ENCODE measurements at places on chromosomes 7 and 10.

GRCh38 chr10:13417459-13418126 is 69.5 kb upstream of the SEPHS1 start:
- DNase-seq, result no peak

DNA sequence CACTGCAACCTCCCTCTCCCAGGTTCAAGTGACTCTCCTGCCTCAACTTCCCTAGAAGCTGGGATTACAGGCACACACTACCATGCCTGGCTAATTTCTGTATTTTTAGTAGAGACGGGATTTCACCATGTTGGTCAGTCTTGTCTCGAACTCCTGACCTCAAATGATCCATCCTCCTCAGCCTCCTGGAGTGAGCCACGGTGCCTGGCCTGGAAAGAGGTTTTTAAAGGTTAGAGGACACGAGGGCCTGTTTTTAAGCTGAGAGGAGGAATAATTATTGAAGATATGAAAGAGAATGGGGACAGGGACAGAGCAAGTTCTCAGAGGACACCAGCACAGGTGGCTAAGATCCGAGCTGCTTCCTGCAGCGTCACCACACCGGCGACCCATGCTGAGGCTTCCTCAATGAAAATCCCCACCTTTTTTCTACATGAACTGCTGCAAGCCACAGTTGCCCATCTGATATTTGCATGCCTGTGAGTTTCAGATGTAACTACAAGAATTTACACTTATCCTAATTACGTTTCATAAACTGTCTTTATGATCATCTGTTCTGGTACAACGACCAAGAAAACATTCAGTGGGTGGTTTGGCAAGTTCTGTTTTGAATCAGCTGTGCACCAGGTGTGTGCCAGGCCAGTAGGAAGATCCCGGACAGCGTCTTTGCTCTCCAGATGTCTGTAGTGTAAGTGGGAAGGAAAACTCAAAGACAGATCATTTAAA is 76.0 kb downstream of the HIP1 start:
- no peak for DNase-seq

DNA sequence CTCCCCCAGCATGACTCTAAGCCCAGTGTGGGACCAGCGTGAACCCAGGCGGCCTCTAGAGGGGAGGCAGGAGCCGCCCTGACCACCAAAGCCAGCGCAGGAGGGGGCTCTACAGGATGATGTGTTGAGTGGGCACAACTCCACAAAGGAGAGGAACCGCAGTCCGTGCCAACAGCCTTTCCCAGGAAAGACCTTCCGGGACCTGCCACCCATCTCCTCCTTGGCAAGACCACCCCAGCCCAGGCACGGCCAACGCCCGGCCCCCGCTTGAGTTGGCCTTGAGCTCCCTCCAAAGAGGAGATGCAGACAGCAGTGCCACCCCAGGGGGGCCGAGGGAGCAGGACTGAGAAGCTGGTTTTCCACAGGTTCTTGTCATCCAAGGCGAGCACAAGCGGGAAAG is 38.9 kb downstream of the PTPRN2 start:
- DNase-seq, result no peak

DNA sequence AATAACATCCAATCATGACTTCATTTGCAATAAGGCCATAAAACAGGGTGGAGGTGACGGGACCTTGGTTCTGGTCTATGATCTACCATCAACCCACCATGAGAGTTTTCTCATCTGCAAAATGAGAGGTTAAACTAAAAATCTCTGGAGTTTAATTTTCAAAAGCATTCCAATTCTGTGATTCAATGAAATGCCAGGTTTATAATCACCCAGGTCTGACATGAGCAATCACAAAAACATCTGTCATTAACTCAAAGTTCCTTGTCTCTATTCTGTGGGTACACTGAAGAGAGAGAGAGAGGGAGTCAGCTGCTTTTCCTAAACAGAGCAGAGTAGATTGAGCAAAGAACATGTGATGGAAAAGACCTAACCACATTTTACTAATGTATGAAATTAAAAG is 75.4 kb downstream of the NUDCD3 start:
- DNase-seq, result no peak

DNA sequence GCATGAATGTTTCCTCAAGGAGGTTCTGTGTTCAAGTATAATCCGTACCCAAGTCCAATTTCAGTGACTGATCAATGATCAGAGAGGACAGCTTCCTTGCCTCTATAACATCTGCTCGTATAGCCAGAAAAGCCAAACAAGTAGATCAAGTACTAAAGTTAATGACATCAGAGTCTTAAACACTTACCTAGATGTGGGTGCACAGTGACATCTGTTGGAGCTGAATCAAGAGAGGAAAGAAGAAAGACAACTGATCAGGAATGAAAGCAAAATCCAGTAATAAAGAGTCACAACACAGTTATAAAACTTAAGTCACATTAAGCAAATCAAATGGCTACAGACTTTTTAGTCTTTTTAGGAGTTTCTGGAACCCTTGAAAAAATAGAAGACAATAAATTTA is 236.5 kb downstream of the RELN start:
- DNase-seq, result no peak

DNA sequence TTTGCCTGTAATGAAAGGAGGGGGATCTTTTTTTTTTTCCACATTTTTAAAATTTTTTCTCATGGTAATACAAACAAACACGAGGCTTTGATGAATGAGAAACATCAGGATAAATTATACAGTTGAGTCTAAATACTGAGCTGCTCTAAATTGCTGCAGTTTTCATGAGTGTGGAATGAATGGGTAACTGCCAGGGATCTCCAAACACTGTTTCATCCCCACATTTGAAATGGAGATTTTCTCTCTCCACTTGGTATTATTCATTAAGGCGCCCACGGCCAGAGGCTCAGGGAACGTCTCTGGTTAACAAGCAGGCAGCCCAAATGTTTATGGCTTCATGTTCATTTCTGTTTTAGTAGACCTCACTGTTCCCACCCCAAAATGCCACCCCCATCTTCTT is 717.1 kb downstream of the GRID1 start:
- DNase-seq, result no peak

- no peak for DNase-seq
Observed at GRCh38 chr7:16524332-16524731, 2.3 kb upstream of the LRRC72 start.

- DNase-seq, result no peak
Observed at GRCh38 chr7:115014794-115015193, 92.9 kb downstream of the MDFIC start.

- no peak for DNase-seq
Observed at GRCh38 chr7:6178298-6179029, 94.0 kb downstream of the CYTH3 start.

DNA sequence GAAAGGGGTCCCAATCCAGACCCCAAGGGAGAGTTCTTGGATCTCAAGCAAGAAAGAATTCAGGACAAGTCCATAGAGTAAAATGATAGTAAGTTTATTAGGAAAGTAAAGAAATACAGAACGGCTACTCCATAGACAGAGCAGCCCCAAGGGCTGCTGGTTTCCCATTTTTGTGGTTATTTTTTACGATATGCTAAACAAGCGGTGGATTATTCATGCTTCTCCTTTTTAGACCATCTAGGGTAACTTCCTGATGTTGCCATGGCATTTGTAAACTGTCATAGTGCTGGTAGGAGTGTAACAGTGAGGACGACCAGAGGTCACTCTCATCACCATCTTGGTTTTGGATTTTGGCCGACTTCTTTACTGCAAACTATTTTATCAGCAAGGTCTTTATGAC is 1033.4 kb downstream of the SORCS3 start:
- no peak for DNase-seq

- DNase-seq, result no peak
Observed at GRCh38 chr7:50285269-50285668, 19.2 kb upstream of the IKZF1 start.

GRCh38 chr10:122466951-122467381 is 5.6 kb downstream of the HTRA1 start:
- DNase-seq, result no peak

GRCh38 chr7:148044173-148044572 is 546.4 kb upstream of the C7orf33 start:
- DNase-seq, result no peak

- no peak for DNase-seq
Observed at GRCh38 chr10:104344219-104344618, 6.0 kb upstream of the ITPRIP start.

DNA sequence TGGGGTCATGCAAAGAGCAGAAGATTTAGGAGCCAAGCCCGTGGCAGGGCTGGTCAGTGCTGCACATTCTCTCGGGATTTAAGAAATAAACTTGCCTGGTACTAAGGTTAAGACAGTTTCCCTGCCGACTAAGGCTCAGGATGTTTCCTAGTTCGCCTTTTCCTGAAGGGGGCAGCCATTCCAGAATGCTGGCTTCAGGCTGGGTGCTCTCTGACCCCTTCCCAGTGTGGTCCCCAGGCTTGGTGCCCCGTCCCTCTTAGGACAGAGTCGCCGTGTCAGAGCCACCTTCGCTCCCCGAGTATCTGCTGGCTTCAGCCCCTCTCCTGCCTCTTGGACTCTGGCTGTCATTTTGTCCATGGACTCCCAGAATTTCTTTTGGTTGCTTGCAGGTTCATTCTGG is 117.2 kb downstream of the ELFN1 start:
- DNase-seq, result no peak

- no peak for DNase-seq
Observed at GRCh38 chr7:30427296-30428070, 51.1 kb downstream of the NOD1 start.

- no peak for DNase-seq
Observed at GRCh38 chr10:34868589-34868988, 53.5 kb upstream of the PARD3 start.

- DNase-seq, result no peak
Observed at GRCh38 chr7:13717031-13717430, 272.4 kb downstream of the ETV1 start.

- DNase-seq, result no peak
Observed at GRCh38 chr10:86684331-86685097, 16.2 kb downstream of the LDB3 start.

DNA sequence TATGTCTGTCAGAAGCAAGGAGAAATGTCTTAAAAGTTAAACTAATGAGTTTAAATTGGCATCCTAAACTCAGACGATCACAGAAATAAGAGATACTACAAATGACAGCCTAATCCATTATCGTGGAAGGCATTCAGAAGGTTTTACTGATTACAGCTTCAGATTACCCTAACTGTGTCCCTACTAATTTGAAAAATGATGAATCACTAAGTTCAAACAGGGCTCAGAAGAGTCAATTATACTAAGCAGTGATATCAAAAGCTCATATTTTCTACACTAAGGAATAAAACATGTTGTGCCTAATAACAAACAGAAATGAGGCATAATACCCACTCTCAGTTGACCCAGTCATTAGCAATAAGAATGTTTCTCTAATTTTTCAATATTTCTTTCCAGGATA is 152.0 kb upstream of the NRBF2 start:
- no peak for DNase-seq

- peak; percentile 58 for DNase-seq
Observed at GRCh38 chr10:73577788-73578187, 13.4 kb downstream of the USP54 start.

DNA sequence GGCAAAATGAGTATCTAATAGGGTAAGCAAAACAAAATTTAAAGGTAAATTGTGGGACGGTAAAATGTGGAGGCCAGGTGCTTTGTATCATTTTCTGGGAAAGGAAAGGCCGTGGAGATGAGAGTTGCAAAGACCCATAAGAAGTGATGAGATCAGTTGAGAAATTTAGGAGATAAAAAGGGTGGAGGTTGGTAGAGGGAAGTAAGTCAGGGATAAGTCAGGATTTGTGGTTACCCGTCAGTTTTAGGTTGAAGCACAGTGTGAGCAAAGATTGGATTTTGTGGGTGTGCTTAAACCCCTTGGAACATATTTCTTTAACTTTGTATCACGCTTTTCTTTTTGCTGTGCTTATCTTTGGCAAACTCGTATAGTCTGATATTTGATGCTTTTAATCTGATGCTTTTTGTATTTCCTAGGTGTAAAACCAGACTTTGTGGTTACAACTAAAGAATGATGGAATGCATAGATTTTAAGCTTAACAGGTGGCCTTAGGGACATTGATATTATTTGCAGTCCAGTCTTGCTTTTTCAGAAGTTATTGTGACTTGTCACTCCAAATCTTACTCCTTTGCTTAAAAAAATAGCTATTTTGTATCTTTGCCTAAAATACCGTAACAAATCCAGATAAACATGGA is 1.2 kb downstream of the BTRC start:
- DNase-seq, result no peak

DNA sequence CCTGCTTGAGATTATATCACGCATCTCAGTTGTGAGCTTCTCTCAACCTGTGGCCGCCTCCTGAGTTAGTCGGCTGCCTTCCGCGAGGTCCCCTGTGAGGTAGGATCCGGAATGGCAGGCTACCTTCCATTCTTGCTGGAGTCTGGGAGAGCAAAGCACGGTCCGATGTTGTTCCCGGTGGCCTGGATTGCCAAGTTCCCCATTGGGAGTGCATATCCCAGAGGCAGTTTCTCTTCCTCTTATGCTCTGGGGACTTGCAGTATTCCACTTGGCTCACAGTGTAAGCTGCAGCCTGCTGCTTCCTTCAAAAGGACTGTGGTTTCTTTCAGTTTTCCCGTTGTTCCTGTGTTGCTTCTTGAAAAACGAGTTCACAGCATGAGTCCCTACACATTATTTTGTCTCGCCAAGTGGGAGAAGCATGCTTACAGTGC is 225.4 kb upstream of the ZWINT start:
- DNase-seq, result no peak

- no peak for DNase-seq
Observed at GRCh38 chr7:130152493-130153210, 52.6 kb downstream of the TMEM209 start.

GRCh38 chr7:49638166-49638565 is 135.3 kb upstream of the VWC2 start:
- no peak for DNase-seq

- no peak for DNase-seq
Observed at GRCh38 chr7:80181411-80181810, 46.8 kb downstream of the GNAI1 start.

DNA sequence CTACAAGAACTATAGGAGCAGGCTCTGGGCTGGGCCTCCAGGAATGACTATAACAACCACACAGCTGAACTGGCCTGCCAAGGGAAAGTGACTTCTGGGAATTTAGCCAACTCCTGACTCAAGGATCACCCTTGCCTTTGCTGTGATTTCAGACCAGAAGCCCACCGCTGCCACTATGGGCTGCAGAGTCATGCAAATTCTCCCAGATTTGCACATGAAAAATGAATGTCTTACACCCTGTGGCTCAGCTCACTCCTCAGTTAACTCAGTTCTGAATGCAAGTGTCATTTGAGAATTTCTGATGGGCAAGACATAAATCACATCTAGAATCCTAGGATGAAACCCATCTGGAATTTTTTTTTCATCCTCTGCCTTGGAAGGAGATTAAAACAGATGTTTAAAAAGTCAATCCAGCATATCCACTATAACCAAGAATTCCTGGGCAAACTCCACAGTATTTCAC is 186.5 kb upstream of the BET1 start:
- DNase-seq, result peak; percentile 69

DNA sequence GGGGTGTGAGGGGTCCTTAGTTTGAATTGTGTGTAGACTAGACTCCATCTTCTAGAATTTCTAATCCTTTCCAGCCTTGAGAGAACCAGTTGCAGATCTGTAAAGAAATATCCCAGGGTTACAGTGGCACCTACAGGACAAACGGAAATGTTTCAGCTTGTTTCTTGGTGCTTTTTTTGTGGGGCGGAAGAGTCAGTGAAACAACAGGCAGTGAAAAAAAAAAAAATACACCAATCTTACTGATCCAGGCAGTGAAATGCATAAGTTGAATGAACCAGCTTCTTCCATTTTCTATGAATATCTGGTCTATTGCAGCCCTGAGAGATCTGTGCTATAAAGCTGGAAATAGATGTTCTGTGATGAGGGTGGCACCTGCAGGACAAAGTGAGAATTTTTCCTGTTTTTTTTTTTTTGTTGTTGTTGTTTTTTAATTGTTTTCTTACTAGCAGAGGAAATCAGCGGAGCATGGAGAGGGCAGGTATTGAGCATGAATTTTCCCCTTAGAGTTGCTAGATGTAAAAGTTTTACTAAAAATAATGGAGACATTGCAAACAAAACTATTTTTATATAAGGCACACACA is 81.9 kb upstream of the DYNC1I1 start:
- DNase-seq, result peak; percentile 43

Measured in right forelimb (tissue), 1 donor.